NCI-H1436 treated with DMSO at 0.1 percent for 48 hours (cell line): ENCODE measurements at places on chromosomes 16 and 17.

DNA sequence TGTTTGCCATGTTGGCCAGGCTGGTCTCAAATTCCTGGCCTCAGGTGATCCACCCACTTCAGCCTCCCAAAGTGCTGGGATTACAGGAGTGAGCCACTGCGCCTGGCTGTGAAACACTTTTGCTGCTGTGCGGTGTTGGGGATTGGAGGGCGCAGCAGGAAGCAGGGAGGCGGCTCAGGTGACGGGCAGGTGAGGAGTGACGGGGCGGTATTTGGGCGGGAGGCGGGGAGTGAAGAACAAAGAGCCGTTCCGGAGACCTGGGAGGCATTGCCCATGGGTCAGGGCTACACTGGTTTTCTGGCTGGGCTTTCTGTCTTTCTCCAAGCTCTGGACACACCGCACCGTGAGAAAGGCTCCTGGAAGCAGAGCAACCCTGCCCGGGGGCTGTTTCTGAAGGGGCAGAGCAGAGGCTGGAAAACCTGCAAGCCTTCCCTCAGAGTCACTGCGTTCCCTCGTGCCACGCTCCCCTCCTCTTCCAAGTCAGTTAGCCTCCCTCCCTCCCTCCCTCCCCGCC is 22.1 kb downstream of the CRISPLD2 start:
- peak; percentile 50 for DNase-seq

- no peak for DNase-seq
Measured at GRCh38 chr17:77571155-77571981, 387.1 kb upstream of the TNRC6C start.

DNA sequence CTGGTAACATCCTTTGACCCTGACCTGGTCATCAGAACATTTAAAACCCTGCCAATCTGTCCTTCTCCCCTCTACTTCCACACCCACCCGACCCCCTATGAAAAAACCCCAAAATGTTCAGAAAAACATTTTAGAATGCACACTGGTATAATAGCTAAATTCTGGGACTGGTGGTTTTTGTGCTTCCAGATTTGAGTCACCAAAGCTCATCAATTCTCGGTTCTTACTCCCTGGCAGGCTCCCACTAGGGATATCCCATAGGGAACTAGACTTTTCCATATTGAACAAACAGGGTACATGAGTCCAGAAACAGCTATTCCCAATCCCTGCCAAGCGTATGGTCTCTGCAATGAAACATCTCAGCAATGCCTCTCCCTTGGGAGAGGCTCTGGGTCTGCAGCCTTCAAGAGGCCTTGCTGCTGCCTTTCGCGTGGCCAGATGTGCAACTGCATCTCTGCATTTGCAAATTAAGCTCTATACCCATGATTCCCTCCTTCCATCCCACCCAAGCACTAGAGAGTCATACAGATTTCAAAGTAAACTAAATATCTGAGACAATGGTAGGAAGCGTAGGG is 67.7 kb downstream of the SMG6 start:
- no peak for DNase-seq

GRCh38 chr17:38584350-38584925 is 21.3 kb downstream of the SRCIN1 start:
- no peak for DNase-seq

GRCh38 chr16:84396537-84397008 is 28.2 kb downstream of the ATP2C2 start:
- DNase-seq: no peak

- DNase-seq: no peak
Measured at GRCh38 chr17:72531729-72532128, 410.9 kb downstream of the SOX9 start.

- no peak for DNase-seq
Measured at GRCh38 chr16:30813821-30814189, 26.8 kb upstream of the ZNF629 start.

GRCh38 chr16:56866955-56867830 is 2.2 kb downstream of the SLC12A3 start:
- DNase-seq: peak; percentile 7

DNA sequence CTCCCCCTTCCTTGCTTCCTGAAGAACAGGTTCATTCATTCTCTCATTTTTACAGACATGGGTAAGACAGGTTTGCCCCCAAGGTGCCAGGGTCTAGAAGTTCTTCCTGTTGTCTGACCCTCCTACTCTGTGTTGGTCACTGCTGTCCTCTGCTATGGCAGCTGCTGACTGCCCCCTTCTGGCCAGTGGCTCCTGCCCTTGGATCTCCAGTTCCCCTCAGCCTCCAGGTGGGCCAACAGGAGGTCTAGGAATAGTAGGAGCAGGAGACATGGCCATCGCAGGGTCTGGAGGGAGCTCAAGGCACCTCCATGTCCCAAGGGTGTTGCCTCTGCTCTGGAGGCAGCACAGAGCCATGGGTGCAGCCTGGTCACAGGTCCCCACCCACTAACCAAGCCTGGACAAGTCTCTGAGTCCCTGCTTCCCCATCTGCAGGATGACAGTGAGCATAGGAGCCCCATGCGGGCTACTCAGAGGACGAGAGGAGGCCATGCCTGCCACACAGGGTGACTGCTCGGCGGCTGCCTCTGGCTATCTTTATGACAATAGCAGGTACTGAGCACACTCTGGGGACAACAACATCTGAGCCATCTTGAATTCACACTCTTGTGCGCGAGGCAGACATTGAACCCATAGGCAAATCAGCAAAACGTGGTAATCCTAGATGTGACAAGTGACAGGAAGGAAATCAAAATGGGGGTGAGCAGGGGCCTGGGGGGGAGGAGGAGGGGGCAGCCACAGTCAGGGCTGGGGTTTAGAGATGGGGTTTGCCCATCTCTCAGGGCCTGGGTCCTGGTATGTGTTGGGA is 27.0 kb upstream of the NXPH3 start:
- no peak for DNase-seq

- DNase-seq: no peak
Measured at GRCh38 chr17:73371285-73371684, 59.5 kb upstream of the CDC42EP4 start.

- DNase-seq: no peak
Measured at GRCh38 chr17:50853015-50853615, 13.0 kb downstream of the TOB1 start.

DNA sequence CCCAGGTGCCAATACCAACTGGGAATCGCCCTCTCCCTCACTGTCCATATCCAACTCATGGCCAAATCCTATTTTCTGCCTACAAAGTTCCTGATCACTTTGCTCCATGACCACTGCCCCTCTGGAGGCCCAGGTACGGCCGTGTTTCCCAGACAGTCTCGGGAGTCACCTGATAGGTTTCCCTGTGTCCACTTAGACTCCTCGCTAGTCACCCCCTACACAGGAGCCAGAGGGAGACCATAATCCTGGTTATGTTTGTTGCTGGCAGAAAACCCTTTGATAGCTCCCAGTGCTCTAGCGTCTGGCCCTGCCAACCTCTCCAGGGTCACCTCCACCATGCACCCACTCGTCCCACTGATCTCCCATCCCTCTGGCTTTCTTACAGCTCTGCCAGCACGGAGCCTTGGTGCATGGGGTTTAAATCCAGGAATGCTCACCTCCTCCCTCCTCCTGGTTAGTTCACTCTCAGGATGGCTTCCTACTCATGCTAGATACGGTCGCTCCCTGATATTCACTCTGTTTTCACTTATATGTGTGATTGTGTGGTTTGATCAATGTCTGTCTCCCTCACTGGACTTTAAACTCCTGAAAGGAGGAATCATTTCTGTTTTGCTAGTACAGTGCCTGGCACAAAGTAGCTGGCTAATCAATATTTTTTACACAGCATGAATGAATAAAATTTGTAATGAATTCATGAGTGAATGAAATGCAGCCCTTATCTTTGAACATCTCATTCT is 7.5 kb upstream of the CALB2 start:
- no peak for DNase-seq

- no peak for DNase-seq
Measured at GRCh38 chr16:81661082-81661481, 118.0 kb upstream of the PLCG2 start.

DNA sequence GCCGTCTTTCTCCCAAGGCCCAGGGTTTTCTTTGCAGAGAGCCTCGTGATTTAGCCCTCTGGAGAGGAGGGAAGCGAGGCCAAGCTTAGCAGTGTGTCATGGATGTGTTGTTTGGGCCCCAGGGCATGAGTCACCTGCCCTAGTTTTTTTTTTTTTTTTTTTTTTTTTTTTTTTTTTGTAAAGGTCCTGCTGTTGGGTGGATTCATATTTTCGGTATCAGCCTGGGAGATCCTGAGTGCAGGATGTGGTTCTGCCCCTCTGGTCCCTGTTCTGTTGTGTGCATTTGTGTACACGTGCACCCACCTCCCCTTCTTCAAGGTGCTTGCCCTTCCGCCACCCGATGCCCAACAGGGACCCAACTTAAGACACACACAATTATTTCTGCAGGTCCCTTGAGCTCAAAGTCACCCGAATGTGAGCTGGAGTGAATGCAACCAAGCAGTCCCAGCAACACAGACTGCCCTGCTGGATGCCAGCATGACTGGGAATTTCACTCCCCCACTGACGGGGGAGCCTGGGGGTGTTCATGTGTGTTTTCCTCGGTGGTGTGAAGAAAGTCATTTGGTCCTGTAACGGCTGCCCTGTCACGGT is 265.8 kb upstream of the TNRC6C start:
- DNase-seq: no peak

GRCh38 chr17:53142890-53143289 is 679.8 kb upstream of the KIF2B start:
- DNase-seq: no peak

DNA sequence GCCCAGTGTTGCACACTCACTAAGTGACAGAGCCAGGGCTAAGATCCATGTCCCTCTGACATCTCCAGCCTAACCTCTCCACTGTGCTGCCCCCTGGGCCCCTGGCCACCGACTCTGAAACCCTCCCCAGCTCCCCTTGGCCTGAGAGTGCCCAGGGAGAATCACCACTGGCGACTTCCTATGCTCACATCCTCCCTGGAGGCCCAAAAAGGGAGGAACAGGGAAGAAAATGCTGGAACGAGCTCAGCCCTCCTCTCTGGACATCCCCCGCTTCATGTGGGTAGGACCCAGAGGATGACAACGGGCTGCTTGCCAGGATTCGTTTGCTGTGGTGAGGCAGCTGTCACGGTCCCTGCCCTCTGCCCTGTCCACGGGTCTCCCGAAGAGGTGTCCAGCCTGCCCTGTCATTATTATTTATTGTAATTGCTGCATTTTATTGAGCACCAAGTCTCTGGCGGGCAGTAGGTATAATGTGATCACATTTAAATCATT is 153.5 kb upstream of the RPL38 start:
- DNase-seq: no peak

GRCh38 chr17:27492470-27492869 is 36.2 kb downstream of the KSR1 start:
- no peak for DNase-seq

DNA sequence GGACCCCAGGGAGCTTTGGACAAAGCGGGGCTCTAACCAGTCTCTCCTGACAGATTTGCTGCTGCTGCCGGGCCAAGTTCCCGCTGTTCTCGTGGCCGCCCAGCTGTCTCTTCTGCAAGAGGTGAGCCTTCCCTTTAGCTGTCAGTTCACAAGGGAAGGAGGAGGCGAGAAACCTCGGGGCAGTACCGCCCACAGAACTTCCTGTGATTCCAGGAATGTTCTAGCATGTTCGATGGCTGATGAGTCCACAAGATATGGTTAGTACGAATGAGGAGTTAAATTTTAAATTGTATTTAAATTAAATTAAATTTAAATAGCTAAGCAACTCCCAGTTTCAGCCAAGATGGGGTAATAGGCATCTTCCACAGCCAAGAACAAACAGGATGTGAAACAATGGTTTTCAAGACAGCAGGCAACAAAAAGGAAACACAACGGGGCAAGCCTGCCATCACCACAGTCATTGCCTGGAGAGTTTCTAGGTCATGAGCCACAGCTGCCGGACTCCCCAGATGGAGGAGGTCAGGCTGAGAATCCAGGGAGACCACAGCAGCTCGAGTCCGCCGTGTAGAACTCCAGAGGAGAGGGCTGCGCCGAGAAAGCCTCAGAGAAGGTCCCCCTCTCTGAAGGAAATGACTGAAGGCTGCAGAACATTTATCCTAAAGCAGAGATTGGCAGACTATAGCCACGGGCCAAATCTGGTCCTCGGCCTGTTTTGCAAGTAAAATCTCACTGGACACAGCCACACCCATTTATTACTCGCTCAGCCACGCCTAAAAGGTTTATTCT is 9.5 kb upstream of the TCF25 start:
- DNase-seq: no peak

DNA sequence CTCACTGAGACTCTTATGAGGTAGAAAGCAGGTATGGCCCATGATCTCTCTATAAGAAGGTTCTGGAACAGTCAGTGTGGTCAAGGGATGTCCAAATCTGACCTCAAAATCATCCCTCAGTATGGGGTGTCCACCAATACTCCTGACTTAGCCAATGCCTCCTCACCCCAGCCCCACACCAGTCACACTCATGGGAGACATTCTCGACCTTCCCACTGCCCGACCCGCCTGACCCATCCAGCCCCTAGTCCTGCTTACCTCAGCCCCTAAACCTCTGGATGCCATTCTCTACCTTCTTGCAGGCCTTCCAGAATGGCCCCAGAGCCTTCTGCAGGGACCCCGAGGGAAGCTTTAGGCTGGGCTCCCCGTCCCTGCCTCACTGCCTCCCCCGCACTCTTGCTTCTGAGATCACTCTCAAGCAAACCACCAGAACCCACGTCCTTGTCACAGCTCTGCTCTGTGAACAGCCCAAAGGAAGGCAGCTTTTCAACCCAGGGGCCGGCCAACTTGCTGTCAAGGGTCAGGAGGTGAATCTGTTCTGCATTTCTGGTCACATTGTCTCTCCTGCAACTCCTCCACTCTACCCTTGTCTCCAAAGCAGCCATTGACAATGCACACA is 44.9 kb upstream of the RBFOX3 start:
- DNase-seq: no peak

- DNase-seq: no peak
Measured at GRCh38 chr16:53370827-53371226, 63.4 kb upstream of the RBL2 start.

GRCh38 chr16:23552161-23552560 is 5.0 kb downstream of the EARS2 start:
- DNase-seq: no peak
